T-helper 17 cell (primary cell): ENCODE measurements at places on chromosomes 6 and 20.

DNA sequence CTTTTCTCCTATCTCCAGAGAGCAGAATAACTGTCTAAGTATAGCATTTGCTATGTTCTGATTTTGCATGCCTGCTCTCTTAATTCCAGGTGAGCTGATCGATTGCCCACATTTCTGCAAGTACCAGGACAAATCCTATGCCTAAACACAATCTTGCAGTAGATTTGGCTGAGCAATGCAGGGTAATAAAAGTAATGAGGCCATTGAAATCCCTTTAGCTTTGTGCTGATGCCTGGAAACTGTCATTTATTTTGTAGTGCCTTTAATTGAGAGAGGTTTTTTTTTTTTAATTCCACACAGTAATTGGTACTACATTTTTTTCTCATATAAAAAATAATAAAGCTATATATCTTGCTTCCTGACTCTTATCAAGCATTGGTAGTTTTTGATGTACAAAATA lies 252.3 kb downstream of the NKAIN2 start:
- H3K36me3 ChIP-seq = no peaks in the 10 kb centered on the region
- no peak for DNase-seq

DNA sequence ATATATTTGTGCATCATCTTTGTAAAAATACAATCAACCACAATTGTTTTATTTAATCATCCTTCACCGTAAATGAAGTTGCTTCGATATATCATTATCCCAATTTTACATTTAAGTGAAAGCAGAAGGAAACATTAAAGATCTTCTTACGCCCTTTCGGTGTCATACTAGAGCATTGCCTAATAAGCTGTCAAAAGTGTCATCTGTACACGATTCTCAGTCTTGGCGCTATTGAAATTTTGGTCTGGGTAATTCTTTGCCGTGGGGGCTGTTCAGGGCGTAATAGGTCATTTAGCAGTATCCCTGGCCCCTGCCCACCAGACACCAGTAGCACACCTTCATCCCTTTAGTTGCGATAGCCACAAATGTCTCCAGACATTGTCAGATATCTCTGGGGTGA lies 40.4 kb upstream of the TMEM170B start:
- no peak overlapping the region for H3K4me3 ChIP-seq
- no peaks in the 10 kb centered on the region for H3K27me3 ChIP-seq
- H3K4me1 ChIP-seq = no peaks in the 10 kb centered on the region
- DNase-seq = no peak
- no peak overlapping the region for H3K27ac ChIP-seq
- H3K36me3 ChIP-seq = no peaks in the 10 kb centered on the region

DNA sequence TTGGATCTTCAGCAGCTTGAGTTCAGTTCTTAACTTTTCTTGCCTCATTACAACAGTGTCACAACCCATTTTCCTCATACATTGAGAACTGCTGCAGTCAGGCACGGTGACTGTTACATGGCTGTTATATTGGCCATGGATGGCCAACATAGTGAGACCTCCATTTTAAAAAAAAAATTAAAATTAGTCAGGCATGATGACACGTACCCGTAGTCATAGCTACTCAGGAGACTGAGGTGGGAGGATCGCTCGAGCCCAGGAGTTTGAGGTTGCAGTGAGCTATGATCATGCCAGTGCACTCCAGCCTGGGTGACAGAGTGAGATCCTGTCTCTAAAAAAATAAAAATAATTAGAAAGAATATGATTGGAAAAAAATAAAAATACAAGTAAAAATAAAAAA lies 9.9 kb upstream of the MMP24 start:
- no peak for DNase-seq
- peaks cover 11% of the 10 kb centered on the region for H3K36me3 ChIP-seq
- no peak overlapping the region for H3K4me3 ChIP-seq
- H3K27me3 ChIP-seq = no peaks in the 10 kb centered on the region
- H3K4me1 ChIP-seq = peaks cover 13% of the 10 kb centered on the region
- no peak overlapping the region for H3K27ac ChIP-seq

DNA sequence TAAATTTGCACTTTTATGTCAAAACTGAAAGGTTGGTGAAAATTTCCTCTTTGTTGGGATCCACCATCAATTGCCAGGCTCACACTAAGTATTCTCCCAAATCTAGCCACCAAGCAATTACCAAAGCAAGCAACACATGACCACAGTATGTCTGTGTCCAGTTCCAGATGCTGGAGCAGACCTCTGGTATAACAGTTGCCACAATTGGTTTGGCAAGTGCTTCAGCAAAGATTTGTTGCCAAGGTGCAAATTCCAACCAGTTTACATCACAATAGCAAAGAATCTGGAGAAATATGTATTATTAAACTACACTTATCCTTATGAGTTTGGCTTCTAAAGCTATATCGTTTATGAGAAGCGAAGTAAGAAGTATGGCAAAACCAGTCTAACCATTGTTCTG lies 6.4 kb downstream of the GTF2H5 start:
- H3K27me3 ChIP-seq = no peaks in the 10 kb centered on the region
- no peak for DNase-seq
- peaks cover 8% of the 10 kb centered on the region for H3K36me3 ChIP-seq
- H3K4me1 ChIP-seq = peaks cover 25% of the 10 kb centered on the region
- H3K27ac ChIP-seq = no peak overlapping the region

DNA sequence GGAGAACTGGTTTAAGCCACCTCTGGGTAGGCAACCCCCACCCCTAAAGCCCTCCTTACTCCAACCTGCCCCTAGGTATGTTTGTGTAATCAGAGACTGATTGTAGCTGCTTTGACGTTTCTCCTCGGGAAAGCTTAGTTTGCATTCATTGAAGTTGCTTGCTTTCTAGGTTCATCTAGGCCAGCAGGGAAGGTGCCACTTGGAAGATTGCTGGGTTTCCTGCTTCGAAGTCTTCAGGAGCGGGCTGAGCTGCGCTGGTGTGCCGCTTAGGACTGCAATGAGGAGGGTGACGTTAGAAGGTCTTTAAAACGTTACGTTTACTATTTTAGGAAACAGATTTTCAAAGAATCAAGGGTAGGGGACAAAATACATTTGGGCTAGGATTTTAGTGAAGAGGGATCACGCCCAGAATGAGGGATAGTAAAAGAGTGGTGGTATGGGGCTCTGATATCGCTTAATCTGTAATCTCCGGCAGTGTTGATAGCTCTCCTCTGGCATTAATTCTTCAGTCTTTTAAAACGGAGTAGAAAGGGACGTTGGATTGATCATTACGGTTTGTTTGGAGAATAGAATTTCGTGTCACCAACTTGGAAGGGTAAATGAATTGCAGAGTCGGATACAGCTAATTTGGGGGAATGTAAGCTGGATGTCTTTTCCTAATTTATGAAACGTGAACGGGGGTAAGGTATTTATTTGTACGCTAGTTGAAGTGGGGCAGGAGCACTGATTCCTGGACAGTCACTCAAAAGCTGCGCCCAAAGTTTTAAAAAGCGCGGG lies 92.6 kb upstream of the PRDM1 start:
- H3K4me1 ChIP-seq = peaks cover 35% of the 10 kb centered on the region
- peak overlapping the region; percentile 98 for H3K27ac ChIP-seq
- H3K27me3 ChIP-seq = peaks cover 25% of the 10 kb centered on the region
- no peak for DNase-seq
- peaks cover 2% of the 10 kb centered on the region for H3K36me3 ChIP-seq
- H3K4me3 ChIP-seq = peak overlapping the region; percentile 96

- H3K27ac ChIP-seq = no peak overlapping the region
- H3K4me3 ChIP-seq = no peak overlapping the region
- no peaks in the 10 kb centered on the region for H3K4me1 ChIP-seq
These were observed 312.1 kb upstream of the DEFB112 start for GRCh38 chr6:50361641-50362331.

- DNase-seq = no peak
- H3K36me3 ChIP-seq = peaks cover 6% of the 10 kb centered on the region
- peaks cover 23% of the 10 kb centered on the region for H3K27me3 ChIP-seq
- H3K27ac ChIP-seq = no peak overlapping the region
- no peaks in the 10 kb centered on the region for H3K4me1 ChIP-seq
- no peak overlapping the region for H3K4me3 ChIP-seq
These were observed 74.5 kb upstream of the CD2AP start for GRCh38 chr6:47403056-47403455.

DNA sequence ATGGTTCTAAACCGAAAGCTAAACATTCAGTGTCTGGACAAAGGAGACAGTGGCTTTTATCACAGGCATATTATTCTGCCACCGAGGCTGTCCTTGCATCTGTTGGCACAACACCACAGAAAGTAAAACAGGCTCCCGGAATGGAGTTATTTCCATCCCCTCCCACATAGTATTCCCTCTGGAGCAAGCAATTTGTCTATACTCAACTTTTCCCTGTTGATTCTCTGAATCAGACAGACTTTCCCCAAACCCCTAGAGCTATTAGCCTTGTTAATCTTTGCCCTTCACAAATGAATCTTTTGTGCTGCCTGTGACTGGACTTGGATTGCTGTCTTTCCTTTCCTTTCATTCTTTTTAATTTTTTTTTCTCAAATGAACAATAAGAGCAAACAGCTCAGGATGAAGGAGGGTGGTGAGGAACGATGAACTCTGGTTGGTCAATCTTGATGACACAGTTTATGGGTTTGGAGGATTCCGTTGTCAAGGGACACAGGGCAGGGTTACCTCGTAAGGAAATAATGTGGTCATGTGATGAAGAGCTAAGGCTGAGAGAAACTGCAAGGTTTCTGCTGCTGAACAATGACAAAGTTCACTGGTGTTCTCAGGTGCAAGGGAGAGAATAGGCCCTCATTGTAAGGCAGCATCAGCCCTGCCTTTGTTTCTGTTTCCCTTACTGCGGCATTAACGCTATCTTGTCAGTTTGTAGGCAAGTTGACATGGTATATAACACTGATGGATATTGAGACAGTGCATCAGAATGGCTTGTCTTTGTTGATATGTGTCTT lies 275.0 kb upstream of the BMP2 start:
- H3K4me3 ChIP-seq = no peak overlapping the region
- no peak overlapping the region for H3K27ac ChIP-seq
- no peak for DNase-seq
- H3K4me1 ChIP-seq = no peaks in the 10 kb centered on the region
- no peaks in the 10 kb centered on the region for H3K36me3 ChIP-seq
- no peaks in the 10 kb centered on the region for H3K27me3 ChIP-seq

GRCh38 chr20:63625771-63626423 lies 1.0 kb downstream of the GMEB2 start:
- peaks cover 6% of the 10 kb centered on the region for H3K36me3 ChIP-seq
- H3K4me3 ChIP-seq = peak overlapping the region; percentile 83
- DNase-seq = no peak
- H3K4me1 ChIP-seq = peaks cover 21% of the 10 kb centered on the region
- H3K27me3 ChIP-seq = no peaks in the 10 kb centered on the region
- H3K27ac ChIP-seq = peak overlapping the region; percentile 63

GRCh38 chr6:65350530-65350929 lies 356.5 kb downstream of the EYS start:
- H3K36me3 ChIP-seq = no peaks in the 10 kb centered on the region
- no peaks in the 10 kb centered on the region for H3K27me3 ChIP-seq
- no peak for DNase-seq

DNA sequence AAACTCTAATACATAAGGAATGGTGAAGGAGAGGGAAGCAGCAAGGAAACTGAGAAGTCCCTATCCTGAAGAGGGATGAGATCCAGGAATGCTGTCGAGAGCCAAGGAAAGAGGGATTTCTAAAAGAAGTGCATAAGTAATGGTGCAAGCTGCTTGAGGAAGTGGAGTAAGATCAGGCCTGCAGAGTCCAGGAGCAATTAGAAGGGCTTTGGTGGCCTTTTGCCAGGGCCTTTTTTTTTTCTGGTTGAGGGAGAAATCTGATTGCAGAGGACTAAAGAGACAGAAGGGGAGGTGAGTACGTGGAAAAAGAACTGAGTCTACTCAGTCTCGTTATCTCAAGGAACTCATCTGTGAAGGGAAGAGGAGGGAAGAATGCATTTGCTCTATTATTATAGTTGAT lies 396.2 kb downstream of the UTRN start:
- no peak for DNase-seq
- H3K27ac ChIP-seq = peak overlapping the region; percentile 37
- no peaks in the 10 kb centered on the region for H3K27me3 ChIP-seq
- H3K4me1 ChIP-seq = peaks cover 8% of the 10 kb centered on the region
- H3K36me3 ChIP-seq = peaks cover 19% of the 10 kb centered on the region

- H3K36me3 ChIP-seq = peaks cover 11% of the 10 kb centered on the region
- no peak overlapping the region for H3K27ac ChIP-seq
- no peaks in the 10 kb centered on the region for H3K27me3 ChIP-seq
These were observed 53.8 kb downstream of the PHF3 start for GRCh38 chr6:63689421-63689820.
